ENCODE measurements at places on chromosomes 2 and 18.

DNA sequence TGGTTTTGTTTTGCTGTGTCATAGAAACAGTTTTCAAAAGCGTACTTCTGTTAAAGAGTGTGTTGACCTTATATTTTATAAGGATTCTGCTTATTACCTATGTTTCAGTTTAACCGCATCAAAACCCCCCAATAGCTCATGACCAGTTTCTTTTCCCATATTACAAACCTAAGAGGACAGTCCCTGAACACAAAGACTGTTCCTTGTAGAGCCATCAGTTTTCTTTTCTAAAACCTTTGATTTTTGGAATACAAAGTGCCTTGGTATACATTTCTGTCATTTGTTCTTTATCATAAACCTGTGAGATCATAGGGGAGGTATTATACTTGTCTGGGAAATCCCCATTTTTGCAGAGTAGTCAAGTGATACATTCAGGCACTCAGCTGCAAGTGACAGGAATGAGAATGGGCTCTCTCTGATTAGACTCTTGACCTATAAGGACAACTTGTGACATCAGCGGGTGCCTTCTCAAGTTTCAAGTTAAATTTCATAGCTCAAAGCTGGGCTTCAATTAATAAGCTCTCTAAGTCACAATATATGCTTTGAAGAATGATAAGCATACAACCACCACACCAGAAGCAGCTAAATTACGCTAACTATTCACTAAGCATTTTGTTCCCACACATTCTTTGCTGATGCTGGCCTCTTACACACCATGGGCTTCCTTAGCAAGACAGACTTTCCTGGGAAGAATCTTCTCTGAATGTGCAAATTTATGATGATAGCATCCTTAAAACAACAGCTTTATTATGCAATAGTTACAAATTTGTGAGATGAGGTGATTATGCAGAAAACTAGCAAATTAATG is 97.5 kb upstream of the CD302 start:
- DNase-seq: peak; percentile 33

DNA sequence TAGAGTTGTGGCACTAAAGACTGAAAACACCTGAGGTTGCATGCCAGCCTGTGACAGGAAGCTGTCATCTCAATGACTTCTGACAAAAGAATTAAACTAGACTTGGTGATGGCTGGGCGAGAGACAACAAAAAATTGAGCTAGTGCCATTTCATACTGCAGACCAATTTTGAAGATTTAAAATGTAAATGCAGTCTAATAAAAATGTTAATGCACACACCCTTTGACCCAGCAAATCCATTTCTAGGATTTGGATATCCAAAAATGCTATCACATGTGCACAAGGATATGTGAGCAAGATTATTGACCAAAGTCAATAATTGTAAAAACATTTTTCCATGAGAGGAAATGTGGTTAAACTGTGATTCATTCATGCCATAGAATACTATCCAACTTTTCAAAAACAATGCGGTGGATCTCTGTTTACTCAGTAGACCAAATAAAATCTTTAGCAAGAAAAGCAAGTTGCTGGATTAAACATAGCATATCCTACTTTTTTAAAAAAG is 5.6 kb downstream of the FBXO36 start:
- no peak for DNase-seq

GRCh38 chr2:206611736-206612135 is 30.6 kb upstream of the FAM237A start:
- no peak for DNase-seq

DNA sequence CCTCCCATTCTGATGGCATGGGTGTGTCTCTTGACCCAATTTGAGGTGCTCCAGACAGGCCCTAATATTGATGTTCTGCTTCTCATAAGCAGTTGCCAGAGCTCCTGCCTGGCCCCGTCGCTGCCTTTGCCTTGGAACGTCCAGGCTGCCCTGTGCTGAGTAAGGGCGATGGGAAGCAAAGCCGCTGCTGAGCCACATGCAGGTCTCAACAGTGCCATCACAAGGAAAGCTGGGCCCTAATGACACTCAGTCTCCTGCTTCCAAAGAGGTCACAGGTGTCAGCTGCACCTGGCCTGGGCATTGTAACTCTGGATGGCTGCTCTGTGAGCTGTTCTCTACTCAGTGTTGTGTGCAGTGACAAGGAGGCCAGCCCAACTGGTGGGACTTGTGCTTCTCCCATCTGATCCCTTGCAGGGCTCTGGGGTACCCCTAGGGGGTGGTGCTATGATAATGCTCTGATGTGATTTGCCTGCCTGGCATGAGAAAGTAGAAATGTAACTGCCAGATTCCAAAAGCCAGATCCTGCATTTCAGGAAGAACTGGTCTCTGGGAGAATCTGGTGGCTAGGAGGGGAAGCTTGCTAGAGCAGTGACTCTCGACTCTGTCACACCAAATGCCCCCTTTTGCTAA is 8.7 kb downstream of the TTC39C start:
- DNase-seq: peak; percentile 42

GRCh38 chr2:164934401-164935117 is 20.8 kb downstream of the SLC38A11 start:
- no peak for DNase-seq

DNA sequence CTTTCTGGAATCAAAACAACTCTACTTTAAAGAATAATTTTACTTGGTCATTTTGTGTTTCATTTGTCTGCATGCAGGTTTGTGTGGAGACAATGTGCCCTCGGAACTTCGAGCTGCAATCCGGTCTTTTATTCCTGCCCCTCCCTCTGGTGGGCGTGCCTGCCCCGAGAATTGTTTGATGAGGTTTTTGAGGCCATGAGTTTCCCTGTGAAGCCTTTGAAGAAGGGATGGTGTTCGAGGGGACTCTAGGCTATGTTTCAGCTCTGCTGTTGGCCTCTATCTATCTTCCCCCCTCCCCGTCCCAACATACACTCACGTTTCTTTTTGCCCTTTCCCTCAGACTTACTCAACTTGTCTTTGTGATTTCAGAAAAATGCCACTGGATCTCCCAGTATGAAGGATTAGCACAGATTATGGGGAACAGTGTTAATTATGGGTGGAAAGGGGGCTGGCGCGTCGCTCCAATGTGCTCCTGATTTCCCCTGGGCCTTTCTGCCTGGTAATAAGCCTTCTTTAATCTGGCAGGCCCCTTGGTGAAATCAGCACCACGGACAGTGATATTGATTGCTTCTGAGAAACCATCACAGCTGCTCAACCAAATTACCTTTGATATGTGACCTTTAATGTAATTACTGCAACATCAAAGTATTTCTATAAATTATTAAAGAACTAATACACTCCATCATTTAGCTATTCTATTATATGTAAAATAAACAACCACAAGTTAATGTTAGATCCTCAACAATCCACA is 82.2 kb downstream of the CELF4 start:
- DNase-seq: no peak

- peak; percentile 61 for DNase-seq
These were observed 6.9 kb upstream of the DPYSL5 start for GRCh38 chr2:26840937-26841610.

DNA sequence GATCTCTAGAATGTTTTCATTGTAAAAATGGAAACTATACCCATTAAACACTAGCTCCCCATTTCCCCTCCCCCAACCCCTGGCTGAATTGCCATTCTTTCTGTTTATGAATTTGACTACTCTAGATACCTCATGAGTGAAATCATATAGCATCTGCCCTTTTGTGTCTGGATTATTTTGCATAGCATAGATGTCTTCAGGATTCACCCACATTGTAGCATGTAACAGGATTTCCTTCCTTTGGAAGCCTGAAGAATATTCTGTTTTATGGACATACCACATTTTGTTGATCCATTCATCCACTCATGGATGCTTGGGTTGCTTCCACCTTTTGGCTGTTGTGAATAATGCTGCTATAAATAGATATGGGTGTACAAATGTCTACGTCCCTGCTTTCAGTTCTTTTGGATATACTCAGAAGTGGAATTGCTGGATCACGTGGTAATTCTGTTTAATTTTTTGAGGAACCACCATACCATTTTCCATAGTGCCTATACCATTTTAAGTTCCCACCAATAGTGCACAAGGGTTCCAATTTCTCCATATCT is 7.7 kb upstream of the ASB1 start:
- no peak for DNase-seq

GRCh38 chr2:64913357-64913869 is 75.8 kb upstream of the SLC1A4 start:
- peak; percentile 60 for DNase-seq

- DNase-seq: peak; percentile 21
These were observed 132.2 kb upstream of the SMAD7 start for GRCh38 chr18:49082714-49083688.

DNA sequence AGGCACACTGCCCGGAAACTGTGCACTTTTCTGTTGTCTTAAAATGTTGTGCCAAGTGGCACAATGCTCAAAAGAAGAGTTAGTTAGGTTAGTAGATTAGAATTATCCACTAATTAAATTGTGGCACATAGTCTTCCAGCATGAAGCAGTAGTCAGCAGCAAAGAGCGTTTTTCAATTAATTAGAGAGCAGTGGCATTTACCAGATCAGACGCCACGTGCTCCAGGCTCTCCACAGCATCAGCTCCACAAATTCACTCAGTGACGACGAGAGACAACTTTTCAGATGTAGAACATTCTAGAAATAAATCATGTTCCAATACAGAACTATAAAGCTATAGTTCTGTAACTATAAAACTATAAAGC is 16.4 kb upstream of the RTTN start:
- DNase-seq: peak; percentile 45

- DNase-seq: no peak
These were observed 39.9 kb downstream of the DSEL start for GRCh38 chr18:67476585-67476984.

DNA sequence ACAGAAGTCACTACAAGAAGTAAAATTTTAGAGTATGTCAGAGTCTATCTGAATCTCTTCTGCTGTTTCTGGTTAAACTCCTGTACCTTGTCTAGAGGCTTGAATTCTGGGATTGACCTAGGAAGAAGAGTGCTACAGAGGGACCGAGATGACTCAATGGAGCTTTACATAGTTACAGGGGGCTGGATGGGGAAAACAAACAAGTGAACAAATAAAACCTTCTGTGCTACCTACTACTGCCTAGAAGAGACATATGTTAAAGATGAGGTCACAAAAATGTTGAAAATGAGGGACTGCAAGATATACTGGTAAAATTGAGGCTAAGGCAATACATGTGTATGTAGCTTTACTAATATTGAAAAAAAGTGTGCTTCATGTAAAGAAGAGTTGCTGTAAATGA is 265.4 kb upstream of the TFPI start:
- peak; percentile 11 for DNase-seq

- DNase-seq: no peak
These were observed 409.2 kb upstream of the MYT1L start for GRCh38 chr2:2740238-2740775.

GRCh38 chr2:174333017-174333371 is 1.8 kb upstream of the SP9 start:
- no peak for DNase-seq

DNA sequence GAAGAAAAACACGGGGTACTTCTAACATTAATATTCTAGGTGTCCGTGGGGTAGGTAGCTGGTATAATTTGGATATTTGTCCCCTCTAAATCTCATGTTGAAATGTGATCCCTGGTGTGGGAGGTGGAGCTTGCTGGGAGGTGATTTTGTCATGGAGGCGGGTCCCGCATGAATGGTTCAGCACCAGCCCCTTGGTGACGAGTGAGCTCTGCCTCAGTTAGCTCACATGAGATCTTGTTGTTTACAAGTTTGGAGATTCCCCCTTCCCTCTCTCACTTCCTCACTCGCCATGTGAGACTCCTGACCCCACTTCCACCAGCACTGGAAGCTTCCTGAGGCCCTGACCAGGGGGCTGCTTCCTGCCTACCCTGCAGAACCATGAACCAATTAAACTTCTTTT is 35.4 kb upstream of the DNER start:
- DNase-seq: no peak

DNA sequence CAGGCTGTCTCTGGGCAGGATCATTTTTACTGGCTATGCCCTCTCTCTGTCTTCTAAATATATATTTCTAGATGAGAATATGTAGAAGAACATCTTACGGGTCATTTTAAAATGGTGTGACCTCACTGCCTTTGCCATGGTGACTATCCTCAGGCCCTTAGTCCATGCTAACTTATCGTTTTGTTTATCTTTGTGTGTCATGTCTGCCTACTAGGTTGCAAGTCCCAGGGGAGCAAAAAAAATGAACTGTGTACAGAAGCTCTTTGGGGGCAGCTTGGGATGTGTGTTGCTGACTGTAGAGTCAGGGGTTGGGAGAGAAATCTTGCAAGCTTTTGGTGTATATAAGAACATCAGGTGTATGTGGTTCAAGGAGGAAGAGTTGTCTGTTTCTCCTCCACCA is 11.0 kb downstream of the CPSF3 start:
- no peak for DNase-seq

DNA sequence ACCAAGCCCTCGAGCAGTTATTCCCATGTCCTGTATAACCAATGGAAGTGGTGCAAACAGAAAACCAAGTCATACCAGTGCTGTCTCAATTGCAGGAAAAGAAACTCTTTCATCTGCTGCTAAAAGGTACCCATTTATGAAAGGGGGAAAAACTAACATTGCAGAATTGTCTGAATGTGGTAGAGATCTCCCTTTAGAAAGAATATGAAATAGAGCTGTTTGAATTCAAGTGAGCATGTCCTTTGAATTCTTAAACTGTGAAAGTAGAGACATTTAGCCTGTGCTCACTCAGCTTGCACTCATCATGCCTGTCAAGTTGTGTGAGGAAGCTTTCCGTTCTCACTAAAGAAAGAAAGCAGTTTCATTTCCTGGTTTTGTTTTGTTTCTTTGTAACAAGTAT is 87.4 kb downstream of the EML4 start:
- no peak for DNase-seq

DNA sequence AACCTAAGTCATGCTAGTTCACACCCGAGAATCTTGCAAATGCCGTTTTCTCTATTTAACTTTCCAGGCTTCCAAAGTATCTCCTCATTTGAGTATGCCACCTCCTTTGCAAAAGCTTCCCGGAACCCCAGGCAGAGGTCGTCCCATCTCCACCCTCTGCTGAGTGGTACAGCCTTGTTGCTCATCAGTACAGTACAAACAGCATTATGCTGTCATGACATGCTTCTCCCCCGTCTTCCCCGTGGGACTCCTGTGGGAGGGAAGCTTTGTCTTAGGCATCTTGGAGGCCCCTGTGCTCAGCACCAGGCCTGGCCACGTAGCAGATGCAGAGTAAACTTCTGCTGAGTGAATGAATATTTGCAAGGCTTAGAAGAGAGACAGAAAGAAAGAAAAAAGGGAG is 102.7 kb downstream of the CDCA7 start:
- DNase-seq: no peak

GRCh38 chr2:44759823-44760222 is 181.7 kb upstream of the SIX3 start:
- DNase-seq: no peak

DNA sequence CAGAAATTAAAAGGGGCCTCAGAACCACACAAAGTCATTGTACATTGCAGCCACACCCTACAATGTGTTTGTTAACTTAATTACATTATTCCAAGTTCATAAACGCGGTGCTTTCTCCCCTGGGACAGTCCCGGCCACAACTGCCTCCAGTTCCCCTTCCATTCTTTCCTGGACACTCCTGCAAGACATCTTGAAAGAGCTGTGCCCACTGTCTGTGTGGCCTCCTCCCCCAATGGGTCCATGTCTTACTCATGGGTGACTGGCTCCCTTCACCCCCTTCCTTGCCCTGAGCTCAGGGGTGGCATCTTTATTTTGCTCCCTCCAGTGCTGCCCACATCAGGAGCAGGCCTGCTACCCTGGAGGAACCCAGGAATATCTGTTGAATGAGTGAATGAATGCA is 287.7 kb downstream of the MYT1L start:
- no peak for DNase-seq

GRCh38 chr2:205712508-205712907 is 30.2 kb downstream of the NRP2 start:
- DNase-seq: no peak

All from NCI-H69 (cell line).